A549 treated with GW870086 at 1 μM for 4 hours (cell line): ENCODE measurements at places on chromosomes 2 and 18. TPM values are rescaled to one million over a fixed set of nuclear protein-coding genes. Genes with fewer than 3 reads are reported as not detected.

The UBE2E3 gene
- total RNA-seq: 62.5 to 76.2 TPM (median 69.6 TPM) in 5 replicates

The CD8B2 gene
- not detected in 5 replicates for total RNA-seq

The KYNU gene
- total RNA-seq: 256 to 305 TPM (median 269 TPM) in 5 replicates

The HS6ST1 gene
- 9.3 to 13.0 TPM (median 11.3 TPM) in 5 replicates for total RNA-seq

The VIT gene
- not detected in 5 replicates for total RNA-seq

The BOLL gene
- not detected in 5 replicates for total RNA-seq

The FOXD4L1 gene
- 0.24 to 0.56 TPM (median 0.30 TPM) in 5 replicates for total RNA-seq

The KLHL29 gene
- total RNA-seq: 5.2 to 7.2 TPM (median 6.3 TPM) in 5 replicates

The AQP12B gene
- total RNA-seq: not detected in 5 replicates

The SCG2 gene
- total RNA-seq: 0.82 to 1.4 TPM (median 0.99 TPM) in 5 replicates

The NYAP2 gene
- not detected in 5 replicates for total RNA-seq

The KATNAL2 gene
- total RNA-seq: 1.5 to 2.9 TPM (median 1.9 TPM) in 5 replicates

The TCF7L1 gene
- 7.7 to 9.9 TPM (median 8.5 TPM) in 5 replicates for total RNA-seq

The SPDYA gene
- 0.08 to 0.47 TPM (median 0.24 TPM) in 5 replicates for total RNA-seq

The SH2D6 gene
- total RNA-seq: 0.54 to 0.99 TPM (median 0.62 TPM) in 5 replicates

The PARD3B gene
- total RNA-seq: 0.70 to 1.4 TPM (median 0.88 TPM) in 5 replicates

The PROM2 gene
- total RNA-seq: 0.03 to 0.32 TPM (median 0.18 TPM) in 4 of 5 replicates, not detected in the other

The EEF1B2 gene
- total RNA-seq: 1,006 to 1,130 TPM (median 1,045 TPM) in 5 replicates
